Cortex of kidney (tissue), 1 donor: ENCODE measurements at places on chromosomes 5 and 9.

- no peak for DNase-seq
Observed at GRCh38 chr5:82405618-82406204, 127.6 kb upstream of the RPS23 start.

- DNase-seq = no peak
Observed at GRCh38 chr5:9094582-9094981, 451.3 kb downstream of the SEMA5A start.

DNA sequence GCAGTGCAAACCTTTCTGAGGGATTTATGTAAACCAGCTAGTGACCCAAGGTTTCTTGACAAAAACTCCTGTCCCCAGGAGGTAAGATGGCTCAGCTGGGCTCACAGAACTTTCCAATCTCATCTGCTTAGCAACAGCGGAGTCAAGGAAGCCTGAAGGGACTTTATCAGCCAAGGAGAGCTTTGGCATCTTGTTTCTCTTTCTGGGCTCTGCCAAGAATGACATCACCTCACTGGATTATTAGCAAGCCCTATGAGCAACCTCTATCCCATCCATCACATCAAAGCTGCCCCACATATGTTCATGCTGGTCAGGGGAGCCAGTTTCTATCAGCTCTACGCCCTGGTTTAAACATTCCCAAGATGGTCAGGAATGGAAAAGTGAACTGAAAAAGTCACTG, 461.3 kb downstream of the ENC1 start:
- DNase-seq = no peak

GRCh38 chr9:80797101-80797829, 892.1 kb downstream of the TLE1 start:
- no peak for DNase-seq

- no peak for DNase-seq
Observed at GRCh38 chr9:108162664-108163063, 673.1 kb upstream of the KLF4 start.

DNA sequence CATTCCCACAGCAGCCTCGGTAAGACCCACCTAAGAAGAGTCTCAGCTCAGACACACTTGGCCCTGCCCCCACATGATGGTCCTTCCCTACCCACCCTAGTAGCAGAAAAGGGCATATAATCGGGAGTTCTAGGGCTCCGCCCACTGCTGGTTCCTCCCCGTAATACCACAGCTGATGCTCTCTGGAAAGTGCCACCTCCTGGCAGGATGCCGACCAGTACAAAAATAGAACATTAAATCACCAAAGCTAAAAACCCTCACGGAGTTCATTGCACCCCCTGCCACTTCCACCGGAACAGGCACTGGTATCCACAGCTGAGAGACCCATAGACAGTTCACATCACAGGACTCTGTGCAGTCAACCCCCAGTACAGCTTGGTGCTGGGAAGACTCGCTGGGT, 271.3 kb downstream of the KIAA0825 start:
- DNase-seq = no peak

- no peak for DNase-seq
Observed at GRCh38 chr9:91423785-91424402, at the start of gene NFIL3. TSS of gene NFIL3 (minus strand) at chr9:91423832. CDS start at chr9:91410734, 13,098 bp downstream.

DNA sequence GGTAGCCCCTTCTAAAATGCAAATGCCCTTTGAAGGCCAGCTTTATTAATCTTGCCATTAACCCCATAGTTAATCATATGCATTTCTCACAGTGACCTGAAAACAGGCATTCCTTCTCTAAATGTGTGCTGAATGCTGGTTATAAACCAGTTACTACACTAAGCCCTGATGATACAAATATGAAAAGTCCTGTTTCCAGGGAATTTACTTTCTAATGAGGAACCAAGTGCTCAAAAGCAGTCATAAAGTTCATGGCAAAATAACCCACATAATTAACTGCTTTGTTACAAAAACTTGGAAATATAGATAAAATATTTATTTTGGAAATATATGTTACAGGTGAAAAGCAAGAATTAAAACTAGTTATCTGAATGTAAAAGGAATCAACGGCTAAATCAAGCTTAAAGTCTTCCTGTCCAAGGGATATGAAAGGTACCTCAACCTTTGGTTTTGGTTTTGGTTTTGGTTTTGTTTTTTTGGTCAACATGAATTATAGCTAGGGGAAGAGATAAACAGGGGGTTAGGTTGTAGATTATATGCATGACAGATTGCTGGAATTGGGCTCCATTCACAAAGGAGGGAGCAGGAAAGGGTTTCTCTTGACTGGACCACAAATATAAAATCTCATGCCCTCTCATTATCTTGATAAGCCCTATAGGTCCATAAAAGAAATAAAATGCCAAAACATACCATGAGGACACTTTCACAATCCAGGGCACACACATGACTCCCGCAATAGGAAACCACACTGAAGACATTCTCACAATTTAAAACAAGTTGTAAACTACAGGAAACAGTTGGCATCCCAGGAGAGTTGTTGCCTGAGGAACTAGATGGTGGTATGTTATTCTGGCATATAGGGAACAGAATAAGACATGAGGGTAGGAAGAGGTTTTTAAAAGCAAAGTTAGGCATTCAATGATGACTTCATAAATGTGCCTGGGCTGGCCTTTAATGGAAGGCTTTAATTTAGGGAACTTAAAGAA, 46.7 kb upstream of the MACIR start:
- DNase-seq = no peak

DNA sequence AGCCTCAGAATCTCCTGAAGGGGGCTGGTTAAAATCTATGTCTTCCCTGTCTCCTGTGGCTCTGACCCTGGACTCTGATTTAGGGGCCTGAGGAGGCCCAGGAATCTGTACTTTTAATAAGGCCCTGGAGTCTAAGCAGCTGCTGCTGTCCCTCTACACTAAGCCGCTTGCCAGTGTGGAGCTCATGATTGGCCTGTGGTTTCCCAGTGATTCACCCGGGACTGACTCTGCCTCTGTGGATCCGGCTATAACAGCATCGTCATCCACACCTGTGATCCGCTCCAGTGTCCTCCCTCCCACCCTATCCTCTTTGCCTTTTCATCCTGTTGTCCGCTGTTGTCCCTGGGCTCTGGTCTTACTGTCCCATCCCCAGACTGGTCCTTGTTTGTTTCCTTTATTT, 3.7 kb downstream of the SLC31A2 start:
- no peak for DNase-seq

DNA sequence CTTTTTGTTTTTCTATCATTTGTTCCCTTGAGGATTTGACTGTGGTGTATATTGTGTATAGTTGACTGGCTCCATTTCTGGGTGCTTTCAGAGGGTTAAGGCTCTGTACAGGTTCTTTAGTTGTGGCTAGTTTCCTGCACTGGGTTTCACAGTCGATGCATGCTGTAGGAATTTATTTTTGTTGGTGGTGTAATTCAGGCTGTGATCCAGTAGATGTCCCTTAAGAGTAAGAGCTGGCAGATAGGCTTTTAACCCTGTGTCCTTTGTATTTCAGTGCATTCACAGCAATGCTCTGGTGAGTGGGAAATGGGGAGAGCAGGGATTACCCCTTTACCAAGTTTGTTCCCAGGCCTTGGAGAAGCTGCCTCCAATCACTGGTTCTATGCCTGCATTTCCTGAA, 112.9 kb downstream of the SPATA31D1 start:
- no peak for DNase-seq

- DNase-seq = no peak
Observed at GRCh38 chr5:145683431-145683830, 151.7 kb downstream of the PRELID2 start.

- no peak for DNase-seq
Observed at GRCh38 chr5:157494178-157494832, 34.3 kb downstream of the NIPAL4 start.

DNA sequence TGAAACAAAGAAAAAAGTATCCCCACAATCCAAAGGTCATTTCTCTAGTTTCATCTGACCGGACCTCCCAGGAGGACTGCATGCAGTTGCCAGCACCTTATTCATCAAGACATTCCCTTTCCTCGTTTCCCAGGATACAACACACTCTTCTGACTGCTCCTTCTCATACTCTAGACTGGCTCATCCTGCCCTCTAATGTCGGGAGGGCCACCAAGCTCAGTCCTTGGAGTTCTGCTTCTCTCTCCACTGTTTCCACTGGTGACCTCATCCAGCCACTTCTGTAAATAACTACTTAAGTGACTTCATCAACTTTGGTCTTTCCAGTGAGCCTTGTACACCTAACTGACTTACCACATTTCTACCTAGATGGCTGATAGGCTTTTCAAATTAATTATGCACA, 179.1 kb downstream of the EPB41L4A start:
- no peak for DNase-seq

GRCh38 chr9:137834846-137835546, 42.6 kb upstream of the CACNA1B start:
- no peak for DNase-seq

GRCh38 chr5:79806741-79807140, 117.1 kb downstream of the CMYA5 start:
- no peak for DNase-seq

DNA sequence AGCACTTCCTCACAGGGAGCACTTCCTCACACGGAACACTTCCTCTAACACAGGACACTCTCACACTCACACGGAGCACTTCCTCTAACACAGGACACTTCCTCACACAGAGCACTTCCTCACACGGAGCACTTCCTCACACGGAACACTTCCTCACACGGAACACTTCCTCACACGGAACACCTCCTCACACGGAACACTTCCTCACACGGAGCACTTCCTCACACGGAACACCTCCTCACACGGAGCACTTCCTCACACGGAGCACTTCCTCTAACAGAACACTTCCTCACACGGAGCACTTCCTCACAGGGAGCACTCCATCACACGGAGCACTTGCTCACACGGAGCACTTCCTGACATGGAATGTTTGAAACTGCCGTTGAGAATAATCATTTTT, 13.4 kb downstream of the POMT1 start:
- DNase-seq = no peak

DNA sequence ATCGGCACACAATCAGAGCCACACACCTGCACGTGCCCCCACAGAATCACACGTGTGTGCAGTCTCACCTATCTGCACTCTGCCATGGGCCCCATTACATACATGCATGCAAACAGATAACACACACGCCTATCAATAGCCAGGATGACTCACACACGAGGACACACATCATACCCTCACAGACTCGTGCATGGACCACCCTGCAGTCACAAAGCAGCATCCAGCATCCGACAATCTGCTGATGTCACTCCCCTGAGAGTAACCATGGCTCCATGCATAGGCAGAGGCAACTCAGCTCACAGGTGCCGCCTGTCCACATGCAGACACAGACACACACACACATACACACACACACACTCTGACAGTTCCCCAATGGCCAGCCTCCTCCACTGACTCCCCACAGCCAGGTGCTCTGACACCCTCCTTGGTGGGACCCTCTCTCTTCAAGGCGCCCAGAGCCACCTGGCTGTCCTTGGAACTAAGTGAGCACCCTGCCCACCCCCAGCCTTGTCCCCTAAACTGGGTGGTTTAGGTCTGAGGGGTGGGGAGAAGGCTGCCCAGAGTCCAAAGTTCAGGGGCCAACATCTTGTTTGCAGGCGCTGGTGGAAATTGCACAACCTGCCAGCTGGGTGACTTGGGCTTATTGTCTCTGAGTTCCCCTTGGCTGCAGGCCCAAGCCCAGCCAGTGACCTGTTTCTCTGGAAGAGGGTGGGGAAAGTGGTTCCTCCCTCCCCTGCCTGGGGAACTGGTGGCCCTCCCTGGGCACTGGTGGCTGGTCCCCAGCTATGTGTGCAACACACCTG, 34.6 kb upstream of the NEK6 start:
- no peak for DNase-seq

- DNase-seq = no peak
Observed at GRCh38 chr9:93020771-93021670, 37.5 kb upstream of the SUSD3 start.

DNA sequence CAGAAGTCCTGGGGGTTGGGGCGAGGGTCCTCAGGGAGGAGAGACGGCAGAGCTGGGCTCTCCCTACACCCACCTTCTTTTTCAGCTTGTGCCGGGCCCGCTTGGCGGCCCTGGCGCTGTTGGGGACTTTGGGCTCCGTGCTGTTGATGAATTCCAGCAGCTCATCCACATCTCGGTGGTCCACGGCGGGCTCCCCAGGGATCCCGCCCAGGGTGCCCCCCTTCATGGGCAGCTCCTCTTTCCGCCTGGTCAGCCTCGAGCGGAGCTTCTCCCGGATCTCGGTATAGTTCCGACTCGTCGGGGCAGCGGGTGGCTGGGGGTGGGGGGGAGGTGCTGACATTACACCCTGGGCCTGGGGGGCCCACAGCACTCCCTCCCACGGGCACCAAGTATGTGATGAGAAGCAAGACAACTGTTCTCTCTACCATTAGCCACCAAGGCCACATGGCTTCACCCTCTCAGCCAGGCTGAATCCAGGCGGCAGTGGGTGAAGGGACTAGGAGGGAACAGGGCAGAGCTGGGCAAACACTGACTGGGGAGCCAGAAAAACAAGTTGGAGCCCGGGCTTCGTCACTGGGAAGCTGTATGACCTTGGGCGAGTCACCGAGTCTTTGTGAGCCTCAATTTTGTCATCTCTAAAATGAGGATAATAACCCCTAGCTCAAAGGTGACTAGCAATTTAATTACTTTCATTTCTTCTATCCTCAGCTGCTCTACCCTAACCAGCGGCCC, 14.6 kb upstream of the DDX41 start:
- DNase-seq = no peak

GRCh38 chr5:179869101-179869500, 10.5 kb upstream of the MRNIP start:
- no peak for DNase-seq

GRCh38 chr9:128286440-128286839, 10.4 kb downstream of the SWI5 start:
- no peak for DNase-seq

GRCh38 chr9:1261266-1261665, 211.1 kb downstream of the DMRT2 start:
- DNase-seq = no peak

DNA sequence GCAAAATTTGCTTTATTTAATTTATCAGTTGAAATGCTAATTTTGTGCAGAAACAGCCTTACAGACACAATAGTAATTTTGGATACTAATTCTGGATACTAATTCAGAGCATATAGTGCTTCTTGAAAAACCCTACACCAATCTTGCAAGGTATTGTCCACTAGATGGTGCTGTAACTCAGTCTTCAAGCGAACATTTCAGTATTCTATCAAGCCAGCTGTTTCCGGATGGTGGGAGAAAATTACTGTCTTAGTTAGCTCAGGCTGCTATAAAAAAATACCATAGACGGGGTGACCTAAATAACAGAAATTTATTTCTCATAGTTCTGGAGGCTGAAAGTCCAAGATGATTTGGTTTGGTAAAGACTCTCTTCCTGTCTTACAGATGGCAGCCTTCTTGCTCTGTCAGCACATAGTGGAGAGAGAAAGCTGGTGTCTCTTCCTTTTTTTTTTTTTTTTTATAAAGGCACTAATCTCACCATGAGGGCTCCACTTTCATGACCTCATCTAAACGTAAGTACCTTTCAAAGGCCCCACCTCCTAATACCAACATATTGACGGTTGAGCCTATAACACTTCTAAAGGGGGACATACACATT, 1306.5 kb upstream of the CDH9 start:
- DNase-seq = no peak

DNA sequence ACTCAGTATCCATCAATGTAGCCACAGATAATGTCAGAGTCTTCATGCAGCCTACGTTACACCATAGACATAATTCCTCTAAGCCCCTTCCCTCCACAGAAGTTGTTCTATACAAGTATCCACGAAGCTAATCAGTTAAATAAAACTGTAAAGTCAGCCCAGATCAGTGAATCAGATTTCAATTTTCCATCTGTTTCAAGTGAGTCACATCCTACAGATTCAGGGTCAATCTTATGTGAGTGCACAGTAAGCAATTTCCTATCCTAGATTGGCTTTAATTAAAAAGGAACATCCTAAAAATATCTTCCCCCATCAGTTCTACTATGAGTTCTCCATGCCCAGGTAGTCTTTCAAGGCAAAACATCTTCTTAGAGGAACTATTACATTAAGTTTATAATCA, 402.5 kb downstream of the EFNA5 start:
- no peak for DNase-seq

- no peak for DNase-seq
Observed at GRCh38 chr5:170408226-170408625, 19.1 kb upstream of the KCNMB1 start.
